ENCODE measurements at places on chromosomes 11 and 22.

DNA sequence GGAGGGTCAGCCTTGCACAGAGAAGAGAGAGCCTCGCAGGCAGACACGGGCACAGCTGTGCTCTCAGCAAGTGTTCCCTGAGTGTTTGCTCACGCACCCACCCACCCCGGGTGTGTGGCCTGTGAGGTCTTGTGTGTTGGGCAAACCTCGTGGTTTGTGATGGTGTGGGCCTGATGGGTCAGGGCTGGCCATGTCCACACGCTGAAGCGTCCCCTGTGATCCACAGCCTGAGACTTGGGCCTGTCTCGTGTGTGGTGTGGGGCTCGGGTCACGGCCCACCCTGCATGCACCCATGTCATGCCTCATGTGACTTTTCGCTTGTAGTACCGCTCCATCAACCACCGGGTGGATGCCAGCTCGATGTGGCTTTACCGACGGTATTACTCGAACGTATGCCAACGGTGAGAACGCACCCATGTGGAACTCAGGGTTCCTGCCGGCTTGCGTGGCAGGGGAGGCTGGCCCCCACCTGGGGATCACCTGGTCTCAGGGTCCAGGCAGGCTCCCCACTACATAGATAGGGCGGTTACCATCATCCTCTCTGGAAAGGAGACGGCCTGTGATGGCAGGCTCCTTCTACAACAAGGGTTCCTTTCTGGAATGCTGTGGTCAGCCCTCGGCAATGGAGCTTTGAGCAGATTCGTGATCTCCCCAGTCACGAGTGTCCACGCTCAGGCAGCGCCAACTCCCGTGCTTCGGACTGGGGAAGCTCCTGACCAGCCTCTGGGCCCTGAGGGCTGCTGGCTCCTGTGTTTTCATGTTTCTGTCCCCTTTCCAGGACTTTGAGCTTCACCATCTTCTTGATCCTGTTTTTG, 5.9 kb downstream of the TPCN2 start:
- DNase-seq: no peak

DNA sequence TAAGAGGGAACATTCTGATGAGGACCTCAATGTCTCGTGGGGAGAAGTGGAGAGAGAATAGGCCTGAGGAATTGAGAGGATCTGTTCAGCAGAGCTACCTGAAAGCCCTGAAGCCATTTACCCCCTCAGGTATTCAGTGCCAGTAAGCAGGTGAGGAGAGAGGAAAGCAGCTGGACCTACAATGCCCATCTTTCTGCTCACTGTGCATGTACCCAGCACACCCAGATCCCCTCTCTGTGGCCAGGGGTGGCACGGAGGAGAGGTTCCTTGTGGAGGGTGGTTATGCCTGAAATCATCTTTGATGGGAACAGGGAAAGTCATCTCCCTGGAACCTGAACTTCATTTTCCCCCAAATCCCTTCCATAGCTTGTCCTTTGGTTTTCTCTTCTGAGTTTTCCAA, 277.8 kb upstream of the B3GAT1 start:
- no peak for DNase-seq

DNA sequence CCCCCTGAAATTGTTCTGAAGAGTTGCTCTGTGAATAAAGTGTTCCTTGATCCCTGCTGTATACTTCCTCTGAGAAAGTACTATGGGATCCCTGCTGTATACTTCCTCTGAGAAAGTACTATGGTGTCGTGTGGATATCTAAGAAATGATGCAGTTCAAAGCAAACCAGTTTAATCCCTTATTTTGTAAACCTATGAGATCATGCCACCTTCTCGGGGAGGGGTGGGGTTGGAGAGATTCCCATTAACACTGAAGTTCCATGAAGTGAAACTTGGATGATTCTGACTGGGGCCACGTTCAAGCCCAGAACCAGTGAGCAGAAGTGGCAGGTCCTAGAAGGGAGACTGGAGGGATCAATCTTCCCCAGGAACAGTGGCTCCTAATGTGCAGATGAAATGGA, 13.0 kb upstream of the TP53AIP1 start:
- DNase-seq: no peak

DNA sequence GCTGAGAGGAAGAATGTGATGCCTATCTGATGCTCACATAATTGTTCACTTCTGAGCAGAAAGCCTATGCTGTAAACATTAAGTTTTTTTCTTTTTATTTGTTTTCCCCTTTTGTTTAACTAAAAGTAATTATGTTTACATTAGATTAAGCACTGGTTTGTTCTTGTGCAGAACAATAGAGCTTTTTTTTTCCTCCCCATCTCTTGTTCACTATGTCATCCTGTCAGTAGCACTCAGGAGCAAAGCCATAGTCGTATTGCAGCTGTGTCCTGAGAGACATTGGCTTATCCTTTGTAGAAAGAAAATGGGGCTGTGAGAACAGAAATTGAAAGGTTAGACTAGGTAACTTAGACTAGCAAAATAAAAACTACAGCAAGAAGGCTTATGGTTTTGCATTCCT, 301.8 kb upstream of the RAG2 start:
- DNase-seq: no peak

DNA sequence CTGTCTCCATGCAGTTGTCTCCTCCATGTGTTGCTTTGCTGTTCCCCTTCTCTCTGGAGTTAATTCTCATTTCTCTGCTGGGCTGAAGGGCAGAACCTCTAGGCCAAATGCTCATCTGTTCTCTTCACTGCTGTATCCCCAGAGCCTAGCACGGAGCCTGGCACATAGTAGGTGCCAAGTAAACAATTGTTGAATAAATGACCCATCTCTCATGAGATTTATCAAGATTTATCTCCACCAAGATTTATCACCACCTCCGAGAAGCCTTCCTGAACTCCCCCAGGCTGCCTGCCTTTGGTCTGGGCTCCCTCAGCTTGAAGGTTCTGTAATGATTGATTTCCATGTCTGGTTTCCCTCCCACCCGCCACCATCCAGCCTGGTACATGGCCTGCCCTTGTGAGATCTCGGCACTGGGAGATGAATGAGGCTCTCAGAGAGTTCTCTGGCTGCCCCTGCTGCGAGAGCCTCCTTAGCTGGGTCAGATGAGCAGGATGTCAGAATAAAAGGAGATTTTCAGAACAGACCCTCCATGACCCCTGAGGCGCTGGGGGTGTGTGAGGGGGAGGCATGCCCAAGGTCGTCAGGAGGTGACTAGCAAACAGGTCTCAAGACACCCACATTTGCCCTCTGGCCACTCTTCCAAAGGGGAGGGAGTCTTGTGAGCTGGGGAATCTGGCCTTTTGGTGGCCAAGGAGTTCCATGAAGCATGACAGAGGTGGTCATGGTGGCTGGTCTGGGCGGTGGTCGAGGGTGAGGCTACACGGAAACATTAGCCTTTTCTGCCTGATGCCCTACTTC, 2.4 kb upstream of the GDPD5 start:
- no peak for DNase-seq

DNA sequence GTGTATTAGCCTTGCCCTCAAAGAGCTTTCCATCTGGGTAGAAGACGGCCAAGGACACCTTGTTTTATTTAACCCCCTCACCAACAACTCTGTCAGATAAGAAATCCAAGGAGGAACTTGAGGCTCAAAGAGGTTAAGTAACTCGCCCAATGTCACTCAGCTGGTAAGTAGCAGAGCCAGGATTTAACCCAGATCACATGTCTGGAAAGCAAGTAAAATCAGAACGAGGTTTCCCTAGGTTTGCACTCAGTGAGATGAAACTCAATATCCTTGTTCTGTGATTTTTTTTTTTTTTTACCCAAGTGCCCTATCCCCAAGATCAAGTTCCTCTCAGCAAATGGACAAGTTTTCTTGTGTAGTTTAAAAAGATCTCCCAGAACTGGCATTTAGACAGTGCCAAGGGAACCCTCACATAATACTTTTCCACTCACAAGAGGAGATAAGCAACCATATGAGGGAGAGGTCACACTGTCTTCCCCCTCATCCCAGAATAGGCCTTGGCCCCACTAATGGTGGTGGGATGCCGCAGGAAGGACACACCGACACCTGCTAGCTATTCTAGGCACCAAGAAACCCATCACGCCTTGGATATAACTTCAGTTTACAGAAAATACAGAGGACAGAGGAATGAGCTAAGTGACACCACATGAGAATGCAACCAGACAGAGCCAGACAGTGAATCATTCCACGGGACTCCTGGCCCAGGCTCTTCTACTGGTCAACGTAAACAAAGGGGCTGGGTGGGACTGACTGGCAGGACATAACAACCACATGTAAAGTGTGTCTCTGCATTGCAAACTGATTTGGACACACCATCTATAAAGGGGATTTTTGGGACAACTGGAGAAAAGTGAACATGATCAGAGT, 8.6 kb upstream of the ARAP1 start:
- no peak for DNase-seq

DNA sequence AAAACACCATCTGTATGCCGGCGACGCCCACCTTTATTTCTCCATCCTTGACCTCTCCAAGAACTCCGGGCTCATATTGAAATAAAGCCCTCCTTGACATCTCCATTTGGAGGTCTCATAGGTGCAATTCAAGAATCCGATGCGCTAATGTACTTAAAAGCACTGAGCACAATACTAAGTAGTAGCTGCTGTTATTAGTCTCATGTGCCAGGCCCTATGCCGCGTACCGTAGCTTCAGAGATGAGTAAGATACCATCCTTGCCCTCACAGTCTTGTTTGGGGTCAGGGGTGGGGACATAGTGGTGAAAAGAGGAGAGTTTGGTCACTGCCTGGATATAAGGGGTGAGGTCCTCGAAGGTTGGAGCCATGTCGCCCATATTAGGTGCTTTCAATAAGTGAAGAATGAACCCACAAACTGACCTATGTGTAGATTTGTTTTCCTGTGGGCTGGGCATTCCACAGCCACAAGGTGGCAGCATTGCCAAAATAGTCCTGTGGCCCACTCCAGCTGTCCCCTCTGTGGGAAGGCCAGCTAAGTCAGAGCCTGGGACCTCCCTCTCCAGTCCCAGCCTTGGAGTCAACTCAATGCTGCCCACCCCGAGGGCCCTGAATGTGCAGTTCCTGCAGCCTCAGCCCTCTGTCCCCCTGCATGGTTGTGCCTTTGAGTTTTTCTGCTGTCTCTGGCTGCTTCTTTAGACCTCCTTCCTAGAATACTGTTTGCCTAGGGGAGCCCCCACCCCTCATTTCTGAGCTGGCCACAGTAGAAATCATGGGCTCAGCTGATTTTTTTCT, 6.5 kb downstream of the DCPS start:
- DNase-seq: peak; percentile 86

DNA sequence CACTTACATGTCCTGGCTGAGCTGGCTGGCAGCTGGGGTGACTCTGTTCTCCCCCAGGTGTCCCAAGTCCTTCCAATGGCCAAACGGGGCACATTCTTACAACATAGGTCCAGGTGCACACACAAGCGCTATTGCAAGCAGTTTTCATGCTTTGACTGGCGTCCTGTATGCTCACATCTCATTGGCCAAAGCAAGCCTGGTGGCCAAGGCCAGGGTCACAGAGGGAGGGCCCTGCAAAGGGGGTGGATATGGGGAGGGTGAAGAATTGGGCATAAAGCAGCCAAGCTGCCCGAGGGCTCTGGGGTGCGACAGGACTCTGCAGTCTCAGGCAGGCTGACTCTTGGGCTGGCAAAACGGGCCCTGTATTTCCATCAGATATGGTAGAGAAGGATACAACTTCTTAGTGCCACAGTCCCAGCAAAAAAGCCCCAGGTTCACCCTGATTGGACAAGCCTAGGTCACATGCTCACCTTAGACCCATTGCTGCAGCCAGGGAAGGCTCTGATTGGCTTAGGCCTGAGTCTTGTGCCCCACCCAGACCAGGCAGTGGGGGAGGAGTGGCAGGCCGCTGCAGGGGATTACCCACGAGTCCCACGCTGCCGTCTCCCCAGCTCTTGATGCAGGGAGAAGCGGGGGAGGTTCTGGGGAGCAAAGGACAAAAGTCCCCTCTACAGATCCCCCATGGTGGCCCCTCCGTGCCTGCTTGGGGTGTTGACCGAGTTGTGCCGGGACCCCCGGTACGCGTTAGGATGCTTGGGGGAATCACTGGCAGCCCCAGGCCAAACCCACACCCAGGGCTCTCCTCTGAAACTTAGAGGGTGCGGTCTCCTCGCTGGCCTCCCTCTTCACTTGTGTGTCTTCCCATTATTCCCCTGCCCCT, 110.8 kb downstream of the ARHGAP8 start:
- peak; percentile 17 for DNase-seq

- peak; percentile 35 for DNase-seq
These were observed 4.0 kb downstream of the LINC01488 start for GRCh38 chr11:69485337-69486041.

GRCh38 chr11:118785362-118785761, 5.6 kb downstream of the DDX6 start:
- no peak for DNase-seq

DNA sequence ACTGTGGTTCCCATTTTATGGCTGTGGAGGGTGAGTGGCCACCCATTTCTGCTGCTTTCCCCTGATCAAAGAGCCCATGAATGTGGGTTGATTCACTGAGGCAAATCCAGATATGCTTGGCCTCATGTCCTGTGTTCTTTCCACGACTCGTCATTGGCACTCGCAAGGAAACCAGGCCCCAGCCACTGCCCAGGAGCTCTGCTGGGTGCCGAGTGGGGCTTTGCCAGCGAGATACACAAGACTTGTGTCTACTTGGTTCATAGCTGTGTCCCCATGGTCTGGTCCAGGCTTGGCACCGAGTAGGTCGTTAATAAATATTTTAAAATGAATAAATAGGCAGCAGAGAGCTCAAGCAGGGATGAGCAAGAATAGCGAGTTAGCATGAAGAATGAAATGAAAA, 1291.5 kb downstream of the TBC1D22A start:
- no peak for DNase-seq

- DNase-seq: no peak
These were observed 104.9 kb downstream of the BCR start for GRCh38 chr22:23285236-23285635.

- no peak for DNase-seq
These were observed 29.2 kb downstream of the TESMIN start for GRCh38 chr11:68722143-68722542.

- DNase-seq: no peak
These were observed 1.3 kb upstream of the ZNF70 start for GRCh38 chr22:23752090-23752691.

Measured in left ventricle myocardium superior (tissue), 1 donor.